ENCODE measurements at places on chromosomes 12 and 14.

DNA sequence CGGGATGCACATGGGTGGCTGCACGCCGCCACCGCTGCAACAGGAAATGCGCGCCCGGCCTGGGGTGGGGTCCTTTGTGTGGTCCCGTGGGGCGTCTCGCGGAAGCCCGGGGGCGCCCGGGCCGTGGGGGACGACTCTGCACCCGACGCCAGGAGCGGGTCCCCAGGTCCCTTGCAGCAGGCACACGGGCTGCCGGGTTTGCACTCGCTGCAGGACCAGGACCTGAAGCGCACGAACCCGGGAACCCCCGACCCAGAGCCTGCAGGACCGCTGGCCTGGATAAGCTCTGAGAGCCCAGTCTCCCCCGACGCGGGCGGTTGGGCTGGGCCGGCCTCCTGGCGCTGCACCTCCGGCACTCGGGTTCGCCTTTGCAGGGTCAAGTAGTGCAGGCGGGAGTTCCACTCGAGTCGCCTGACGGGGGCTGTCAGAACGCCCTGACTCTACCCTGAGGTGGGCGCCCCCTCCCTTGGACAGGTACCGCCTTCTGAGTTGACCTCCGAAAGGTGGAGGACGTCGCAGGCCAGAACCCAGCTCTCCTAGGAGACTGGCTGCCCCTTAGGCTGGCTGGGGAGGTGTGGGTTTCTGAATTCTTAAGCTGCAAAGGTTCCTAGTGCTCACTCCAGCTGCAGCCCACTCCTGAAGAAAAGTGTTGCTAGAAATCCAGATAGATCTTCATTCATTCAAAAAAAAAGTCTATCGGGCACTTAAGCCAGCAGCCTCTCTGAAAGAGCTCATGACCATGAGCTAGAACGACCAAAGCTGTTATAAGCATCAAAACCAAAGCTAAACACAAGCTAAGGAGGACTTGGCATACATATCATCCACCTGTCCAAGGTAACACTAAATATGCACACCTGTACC lies 68.0 kb downstream of the RNF34 start:
- peak; percentile 34 for DNase-seq

- no peak for DNase-seq
These were observed 178.8 kb downstream of the EXOC5 start for GRCh38 chr14:57089901-57090300.

DNA sequence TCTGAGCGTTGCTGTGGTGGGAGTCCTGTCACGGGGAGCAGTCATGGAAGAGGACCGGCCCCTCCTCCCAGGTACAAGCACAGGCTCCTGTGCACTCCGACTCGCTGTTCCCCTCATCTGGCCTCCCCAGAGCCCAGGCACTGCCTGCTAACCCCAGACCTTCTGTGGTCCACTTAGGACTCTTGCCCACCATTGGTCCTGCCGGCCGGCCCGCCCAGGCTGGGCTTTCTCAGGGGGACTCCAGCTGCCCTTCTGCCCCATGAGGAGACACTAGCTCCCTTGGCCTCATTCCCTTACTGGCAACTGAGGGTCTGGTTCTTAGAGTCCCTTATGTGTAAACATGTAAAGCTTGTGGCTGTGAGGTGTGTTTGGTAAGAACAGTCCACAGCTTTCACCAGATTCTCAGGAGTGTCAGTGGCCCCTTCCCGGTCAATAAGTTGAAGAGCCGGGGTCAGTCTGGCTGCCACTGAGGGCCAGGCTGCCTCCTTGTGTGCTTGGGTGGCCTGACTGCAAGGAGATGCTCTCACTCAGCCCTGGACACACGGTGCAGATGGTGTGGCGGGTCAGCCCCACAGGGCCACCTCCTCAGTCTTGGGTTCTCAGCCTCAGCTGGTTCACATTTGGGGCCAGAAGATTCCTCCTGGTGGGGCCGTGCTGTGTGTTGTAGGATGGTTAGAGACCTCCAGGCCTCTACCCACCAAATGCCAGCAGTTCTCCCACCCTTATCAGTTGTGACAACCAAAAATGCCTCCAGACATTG lies 43.6 kb downstream of the DDX51 start:
- DNase-seq, result no peak

- DNase-seq, result peak; percentile 81
These were observed 15.1 kb upstream of the PLEK2 start for GRCh38 chr14:67426983-67427606.

DNA sequence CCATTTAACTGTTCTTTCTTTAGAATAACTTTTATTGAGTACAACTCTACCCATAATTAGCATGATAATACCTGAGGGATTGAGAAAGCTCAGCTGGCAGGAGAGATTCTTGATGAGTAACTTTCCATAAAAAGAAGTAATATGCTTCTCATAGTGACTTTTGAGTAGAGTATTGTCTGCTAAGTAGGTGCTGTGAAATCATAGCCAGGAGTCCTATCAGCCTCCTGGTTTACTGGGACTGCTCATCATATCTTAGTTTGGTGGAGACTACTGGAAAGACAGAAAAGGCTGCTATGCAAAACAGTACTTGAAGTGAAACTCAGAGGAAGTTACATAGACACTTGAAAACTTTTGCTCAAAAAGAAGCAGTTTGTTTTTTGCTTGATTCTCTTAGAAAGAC lies 113.3 kb upstream of the ATP2B1 start:
- DNase-seq, result no peak

DNA sequence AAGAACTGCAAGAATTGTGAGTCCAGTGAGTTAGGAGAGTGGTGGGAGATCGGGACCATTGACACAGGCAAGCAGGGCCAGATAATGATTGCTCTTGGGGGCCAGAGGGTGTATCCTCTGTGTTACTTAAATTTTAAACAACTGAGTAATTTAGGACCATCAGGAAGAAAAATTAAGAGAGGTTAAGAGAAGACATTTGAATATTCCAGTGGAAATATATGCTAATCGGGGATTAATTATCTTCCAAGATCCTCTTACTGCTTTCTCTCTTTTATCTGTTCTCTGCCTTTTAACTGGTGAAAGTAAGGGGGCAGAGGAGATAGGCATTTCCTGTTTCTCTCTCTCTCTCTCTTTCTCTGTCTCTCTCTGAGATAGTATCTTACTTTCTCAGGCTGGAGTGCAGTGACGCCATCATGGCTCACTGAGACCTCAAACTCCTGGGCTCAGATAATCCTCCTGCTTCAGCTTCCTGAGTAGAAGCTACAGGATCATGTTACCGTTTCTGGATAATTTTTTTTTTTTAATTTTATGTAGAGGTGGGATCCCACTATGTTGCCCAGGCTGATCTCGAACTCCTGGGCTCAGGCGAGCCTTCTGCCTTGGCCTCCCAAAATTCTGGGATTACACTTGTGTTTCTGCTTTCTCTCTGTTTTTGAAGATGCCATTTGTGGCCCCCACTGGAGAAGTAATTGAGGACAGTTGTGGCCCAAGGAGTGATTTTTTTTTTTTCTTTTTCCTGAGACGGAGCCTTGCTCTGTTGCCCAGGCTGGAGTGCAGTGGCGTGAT lies 85.1 kb downstream of the DIP2B start:
- peak; percentile 99 for DNase-seq

DNA sequence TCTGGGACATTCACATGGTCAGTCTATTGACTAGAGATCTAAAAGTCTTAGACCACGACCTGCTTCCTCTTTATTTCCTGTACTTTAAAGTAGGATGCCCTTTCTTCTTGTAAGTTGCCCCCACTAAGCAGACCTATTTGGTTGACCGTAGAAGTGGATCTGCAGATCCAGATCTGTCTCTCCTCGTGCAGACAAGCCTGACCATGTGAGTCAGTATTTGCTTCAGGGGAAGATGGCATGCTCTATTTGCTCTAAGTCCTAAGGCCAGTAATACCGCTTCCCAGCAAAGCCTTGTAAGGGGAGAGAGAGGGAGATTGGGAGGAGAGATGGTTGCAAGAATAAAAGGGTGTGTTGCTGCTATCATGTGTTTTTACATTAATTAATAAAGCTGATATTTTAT lies 46.8 kb downstream of the KCNC2 start:
- no peak for DNase-seq

- no peak for DNase-seq
These were observed 148.7 kb upstream of the PDZRN4 start for GRCh38 chr12:41039461-41039860.

GRCh38 chr12:78210894-78211302 lies 380.2 kb downstream of the NAV3 start:
- peak; percentile 89 for DNase-seq

GRCh38 chr14:74368026-74368425 lies 19.8 kb downstream of the VRTN start:
- DNase-seq, result no peak

- no peak for DNase-seq
These were observed 84.5 kb downstream of the CCDC88C start for GRCh38 chr14:91332986-91333649.

DNA sequence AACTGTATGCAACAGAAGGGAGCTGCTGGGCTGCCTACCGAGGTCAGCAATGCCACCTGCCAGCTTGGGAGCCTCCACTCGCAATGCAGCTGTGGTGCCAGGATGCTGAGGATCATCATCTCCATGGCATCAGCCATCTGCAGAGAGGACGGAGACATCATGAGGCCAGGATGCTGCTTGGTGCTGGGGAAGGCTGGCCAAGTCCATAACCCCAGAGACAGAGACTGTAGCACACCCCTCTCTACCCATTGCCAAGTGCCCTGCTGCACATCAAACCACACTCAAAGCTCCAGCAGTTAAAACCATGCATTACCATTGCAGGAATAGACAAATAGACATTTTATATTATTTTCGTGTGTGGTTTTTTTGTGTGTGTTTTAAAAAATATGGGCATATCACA lies 43.5 kb downstream of the SVOP start:
- no peak for DNase-seq

DNA sequence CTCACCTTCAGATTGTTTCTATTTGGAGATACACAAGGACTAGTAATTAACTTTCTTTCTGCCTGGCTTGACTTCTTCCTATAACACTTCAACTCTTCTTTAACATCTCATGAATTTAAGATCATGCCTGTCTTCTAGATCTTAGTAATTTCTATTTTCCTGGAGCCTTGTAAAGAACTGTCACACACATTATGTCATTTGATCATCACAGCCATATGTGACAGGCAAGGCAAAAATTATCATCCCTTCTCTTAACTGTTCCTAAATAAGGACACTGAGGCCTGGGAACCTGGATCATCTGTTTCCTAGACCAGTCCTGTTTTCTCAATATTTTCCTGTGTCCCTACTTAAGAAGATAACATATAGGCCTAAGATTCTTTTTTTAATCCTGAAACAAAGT lies 27.2 kb downstream of the NRDE2 start:
- no peak for DNase-seq

GRCh38 chr14:90355540-90356518 lies 24.1 kb upstream of the NRDE2 start:
- DNase-seq, result no peak

- DNase-seq, result no peak
These were observed 590.5 kb upstream of the ATP2B1 start for GRCh38 chr12:90299121-90299520.

DNA sequence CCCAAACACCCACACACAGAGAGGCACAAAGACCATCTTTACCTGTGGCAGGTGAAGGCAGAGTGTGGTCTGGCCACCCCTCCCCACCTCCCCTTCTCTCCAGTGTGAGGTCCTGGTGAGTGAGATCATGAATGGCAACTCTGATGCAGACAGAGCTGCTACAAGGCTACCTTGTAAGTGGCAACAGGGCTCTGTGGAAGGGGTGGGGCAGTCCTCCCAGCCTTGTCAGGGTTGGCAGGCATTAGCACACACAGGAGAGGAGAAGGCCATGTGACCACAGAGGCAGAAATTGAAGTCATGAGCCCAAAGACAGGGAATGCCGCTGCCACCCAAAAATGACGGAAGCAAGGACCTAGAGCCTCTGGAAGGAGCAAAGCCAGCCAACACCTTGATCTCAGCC lies 30.7 kb downstream of the VWF start:
- no peak for DNase-seq

- no peak for DNase-seq
These were observed 23.0 kb downstream of the CCDC63 start for GRCh38 chr12:110869803-110870202.

DNA sequence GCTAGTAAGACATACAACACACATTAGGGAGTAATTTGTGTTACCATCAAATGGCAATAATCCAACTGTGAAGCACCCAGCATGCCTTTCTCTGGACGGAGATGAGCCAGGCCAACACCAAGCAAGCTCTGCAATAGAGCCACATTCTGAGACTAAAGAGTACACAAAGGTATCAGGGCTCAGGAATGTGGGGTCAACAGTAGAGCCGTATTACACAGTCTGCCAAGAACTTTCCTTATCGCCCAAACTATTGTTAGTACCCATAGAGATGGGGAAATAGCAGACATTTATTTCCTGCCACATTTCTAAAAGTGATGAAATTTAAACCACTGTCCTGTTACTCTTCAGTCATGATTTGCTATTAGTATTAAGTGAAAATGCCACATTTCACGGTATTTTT lies 113.7 kb downstream of the BMP4 start:
- DNase-seq, result peak; percentile 91

DNA sequence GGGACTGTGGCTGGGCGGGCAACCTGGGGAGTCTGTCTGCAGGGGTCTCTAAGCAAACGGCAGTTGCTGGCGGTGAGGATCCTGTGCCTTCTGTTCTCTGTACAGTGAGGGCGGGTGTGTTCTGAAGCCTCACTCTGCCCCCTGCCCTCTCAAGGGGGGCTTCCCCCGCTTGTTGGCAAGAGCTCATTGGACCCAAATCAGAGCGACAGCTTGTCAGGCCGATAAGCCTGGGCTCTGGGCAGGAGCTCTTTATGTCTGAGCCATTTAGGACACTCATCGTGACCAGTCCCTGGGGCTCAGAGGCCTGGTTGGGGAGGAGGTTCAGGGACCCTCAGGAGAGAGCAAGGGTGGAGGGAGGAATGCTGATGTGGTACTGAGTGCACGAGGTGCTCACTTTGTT lies 136.0 kb downstream of the TSPAN9 start:
- no peak for DNase-seq

DNA sequence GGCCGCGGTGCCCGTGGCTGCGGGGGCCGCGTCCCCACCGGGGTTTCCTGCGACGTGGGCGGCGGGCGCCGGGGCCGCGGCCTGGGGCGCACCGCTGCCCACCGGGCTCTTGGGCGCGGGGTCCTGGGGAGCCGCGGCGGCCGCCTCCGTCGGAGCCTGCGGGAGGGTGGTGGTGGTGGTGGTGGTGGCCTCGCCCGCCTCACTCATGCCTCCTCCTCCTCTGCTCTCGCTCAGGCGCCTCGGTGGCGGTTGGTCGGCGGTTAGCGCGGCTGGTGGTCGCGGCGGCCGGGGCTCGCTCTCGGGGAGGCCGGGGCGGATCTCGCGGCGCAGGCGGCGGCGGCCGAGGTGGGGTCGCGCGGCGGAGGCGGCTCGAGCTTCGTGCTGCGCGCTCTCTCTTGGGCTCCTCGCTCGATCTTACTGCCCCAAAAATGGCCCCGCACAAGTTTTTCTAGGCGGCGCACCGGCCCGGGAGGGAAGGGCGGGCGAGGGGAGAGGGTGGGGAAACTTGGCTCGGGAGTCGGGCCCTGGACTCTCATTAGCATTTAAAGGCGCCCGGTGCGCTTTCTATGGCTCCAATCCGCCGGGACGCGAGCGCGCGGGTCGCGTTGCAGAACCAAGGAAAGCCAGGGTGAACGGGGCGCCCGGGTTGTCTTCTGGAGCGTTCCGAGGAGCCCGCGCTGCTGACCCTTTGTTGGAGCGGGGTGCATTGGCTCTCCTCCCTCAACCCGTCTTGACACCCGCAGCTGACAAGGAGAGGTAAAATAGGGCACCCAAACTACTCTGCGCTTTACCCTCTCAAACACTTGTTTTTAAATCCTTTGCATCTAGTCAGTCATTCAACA lies at the start of gene YBX3:
Gene YBX3 (minus strand): TSS at position 419 of the 842 bp plus-strand sequence. CDS start 212 bp downstream, at position 207.
- DNase-seq, result peak; percentile 80
